ENCODE measurements at places on chromosomes 3 and 15. TPM values are rescaled to one million over a fixed set of nuclear protein-coding genes. Genes with fewer than 3 reads are reported as not detected.

DNA sequence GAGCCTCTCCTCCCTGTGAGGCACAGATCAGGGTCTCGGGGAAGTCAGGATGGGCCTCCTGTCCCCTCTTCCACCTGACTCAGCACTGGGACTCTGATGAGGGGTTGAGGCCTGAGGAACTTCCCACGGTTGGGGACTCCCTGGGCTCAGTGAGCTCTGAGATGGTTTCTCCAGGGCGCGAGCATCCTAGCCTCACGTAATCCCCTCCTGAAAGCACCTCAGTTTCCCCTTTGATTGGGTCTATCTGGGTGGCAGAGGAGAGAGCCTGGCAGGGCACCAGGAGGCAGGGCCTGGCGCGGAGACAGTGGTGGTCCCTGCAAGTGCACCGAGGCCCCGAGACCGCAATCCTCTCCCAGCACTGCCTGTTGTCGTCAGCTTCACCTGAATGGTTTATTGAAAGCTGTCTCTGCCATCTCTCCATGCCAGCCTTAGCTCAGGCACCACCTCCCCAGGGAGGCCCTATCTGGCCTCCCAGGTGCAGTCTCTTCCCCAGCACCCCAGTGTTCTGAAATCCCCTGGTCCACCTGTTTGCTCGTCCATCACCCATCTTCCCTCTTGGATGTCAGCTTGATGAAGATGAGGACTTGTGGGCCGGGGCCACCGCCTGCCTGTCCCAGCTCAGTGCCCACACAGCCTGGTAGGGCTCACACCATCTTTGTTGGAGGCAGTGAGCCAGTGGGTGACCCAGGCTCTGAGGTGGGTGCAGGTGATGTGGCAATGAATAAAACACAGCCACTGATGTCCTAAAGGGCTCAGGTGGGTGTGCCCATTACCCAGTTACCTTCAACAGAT is 52.2 kb upstream of the PCSK6 start:
- DNase-seq: no peak

DNA sequence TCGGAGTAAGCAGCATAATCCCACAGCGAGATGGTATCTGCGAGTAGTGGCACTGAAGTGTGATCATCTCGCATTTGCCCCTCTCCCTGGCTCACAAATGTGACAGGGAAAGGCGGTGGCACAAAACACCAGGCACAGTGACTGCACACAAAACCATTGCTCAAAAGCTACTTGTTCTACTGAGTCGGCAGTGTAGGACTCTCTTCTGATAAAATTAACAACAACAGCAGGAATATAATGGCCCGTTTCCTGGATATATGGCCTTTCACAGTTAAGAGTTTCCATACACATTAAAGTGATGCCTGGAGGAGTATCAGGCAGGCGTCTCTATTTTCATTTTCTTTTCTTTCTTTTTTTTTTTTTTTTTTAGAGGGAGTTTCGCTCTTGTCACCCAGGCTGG is 69.0 kb downstream of the MYO1E start:
- no peak for DNase-seq

GRCh38 chr3:13461169-13462124 is 18.7 kb upstream of the HDAC11 start:
- no peak for DNase-seq

DNA sequence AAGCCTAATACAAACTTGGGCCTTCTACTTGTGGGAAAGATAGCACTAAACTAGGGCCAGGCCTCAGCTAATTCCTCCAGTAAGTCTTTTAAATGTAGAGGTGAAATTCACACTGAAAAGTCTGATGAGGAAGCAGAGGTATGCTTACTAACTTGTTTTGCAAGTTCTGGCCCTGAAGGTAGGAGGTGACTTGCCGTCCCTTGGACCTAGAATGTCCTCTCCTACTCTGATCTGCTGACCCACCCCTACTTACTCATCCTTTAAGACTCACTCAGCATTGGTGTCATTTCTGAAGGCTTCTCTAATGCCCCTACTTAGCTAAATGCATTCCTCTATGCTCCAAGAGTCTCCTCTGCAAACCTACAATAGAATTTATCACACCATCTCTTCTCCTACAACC is 19.4 kb downstream of the RIOX2 start:
- DNase-seq: no peak

The LYSMD4 gene
- 1.1 TPM for total RNA-seq

The AHSG gene
- total RNA-seq: not detected

GRCh38 chr3:4474683-4475490 is 7.8 kb upstream of the SUMF1 start:
- peak; percentile 83 for DNase-seq

The ARGFX gene
- total RNA-seq: not detected

GRCh38 chr15:60568301-60568742 is 89.4 kb upstream of the ICE2 start:
- DNase-seq: no peak

- peak; percentile 43 for DNase-seq
These were observed 328.3 kb downstream of the THSD4 start for GRCh38 chr15:71443538-71443937.

DNA sequence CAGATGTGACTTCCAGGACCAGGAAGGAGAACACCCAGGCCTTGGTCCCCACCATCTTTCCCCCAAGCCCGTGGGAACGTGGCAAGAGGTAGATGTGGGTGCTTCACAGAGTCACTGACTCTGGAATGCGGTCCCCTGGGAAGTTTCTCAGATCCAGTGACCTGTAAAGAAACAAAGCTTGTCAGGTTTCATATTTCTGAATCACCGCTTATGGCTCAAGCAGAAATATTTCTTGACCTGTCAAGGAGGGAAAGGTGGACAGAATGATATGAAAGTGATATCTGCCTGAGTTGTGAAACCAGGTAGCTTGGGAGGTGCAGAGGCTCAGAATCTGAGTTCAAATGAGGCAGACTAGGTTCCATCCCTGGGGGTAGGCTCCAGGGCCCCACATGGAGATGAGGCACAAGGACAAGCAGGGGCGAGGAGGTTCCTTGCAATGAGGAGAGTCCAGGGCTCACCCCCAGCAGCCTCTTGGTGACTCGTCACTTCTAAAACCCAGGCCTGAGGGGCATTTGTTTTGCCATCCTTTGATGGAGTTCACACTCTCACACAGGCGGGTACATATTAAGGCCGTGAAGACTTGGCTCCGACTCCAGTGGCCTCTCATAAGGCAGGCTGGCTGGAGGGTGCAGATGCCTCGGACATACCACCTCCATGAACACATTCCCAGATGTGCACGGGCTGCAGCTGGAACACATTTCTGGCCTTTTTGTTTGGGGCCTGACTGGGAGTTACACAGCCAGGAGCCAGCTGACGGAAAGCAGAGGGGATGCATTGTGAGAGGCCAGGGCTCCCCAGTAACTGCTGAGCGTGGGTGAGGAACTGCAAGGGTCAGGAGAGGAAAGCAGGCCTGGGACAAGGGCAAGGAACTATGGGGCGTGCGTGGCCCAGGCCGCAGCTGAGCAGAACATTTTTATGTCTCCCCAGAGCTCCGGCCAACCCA is 1.3 kb downstream of the CILP start:
- DNase-seq: no peak

- no peak for DNase-seq
These were observed 139.8 kb downstream of the WDR76 start for GRCh38 chr15:43966646-43967045.

DNA sequence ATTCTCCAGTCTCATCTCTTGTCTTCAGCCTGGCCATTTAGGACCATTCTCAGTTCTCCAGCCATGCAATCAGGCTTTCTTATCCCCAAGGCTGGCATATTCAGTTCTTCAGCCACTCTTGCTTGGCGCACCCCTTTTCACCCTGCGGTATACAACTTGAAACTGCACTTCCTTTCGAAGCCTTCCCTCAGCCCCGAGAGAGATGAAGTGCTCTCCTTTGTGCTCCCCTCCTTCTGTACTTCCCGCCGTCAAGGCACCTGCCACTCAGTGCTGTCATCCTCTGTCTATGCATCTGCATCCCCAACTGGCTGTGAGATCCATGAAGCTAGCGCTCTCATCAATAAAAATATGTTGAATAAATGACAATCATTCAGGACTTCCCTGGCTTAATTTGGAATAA is 45.7 kb downstream of the MORC1 start:
- no peak for DNase-seq

DNA sequence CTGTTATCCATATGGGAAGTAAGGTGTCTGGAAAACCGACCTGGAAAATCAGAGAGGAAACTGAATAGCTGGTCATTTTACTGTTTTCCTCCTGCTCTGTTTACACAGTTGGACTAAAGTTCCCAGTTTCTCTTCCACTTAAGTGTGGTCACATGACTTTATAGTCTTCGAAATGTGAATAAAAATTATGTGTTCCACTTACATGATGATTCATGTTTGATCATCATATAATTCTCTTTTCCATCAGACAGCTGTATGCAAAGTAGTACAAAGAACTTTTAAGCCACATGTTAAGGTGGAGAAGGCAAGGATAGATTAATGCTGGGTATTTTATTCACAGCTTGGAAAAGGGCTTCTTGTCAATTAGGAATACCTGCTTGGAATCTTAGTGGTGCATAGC is 525.5 kb upstream of the BCHE start:
- DNase-seq: no peak

The P2RY12 gene
- total RNA-seq: not detected

The DPPA2 gene
- total RNA-seq: 0.51 TPM

DNA sequence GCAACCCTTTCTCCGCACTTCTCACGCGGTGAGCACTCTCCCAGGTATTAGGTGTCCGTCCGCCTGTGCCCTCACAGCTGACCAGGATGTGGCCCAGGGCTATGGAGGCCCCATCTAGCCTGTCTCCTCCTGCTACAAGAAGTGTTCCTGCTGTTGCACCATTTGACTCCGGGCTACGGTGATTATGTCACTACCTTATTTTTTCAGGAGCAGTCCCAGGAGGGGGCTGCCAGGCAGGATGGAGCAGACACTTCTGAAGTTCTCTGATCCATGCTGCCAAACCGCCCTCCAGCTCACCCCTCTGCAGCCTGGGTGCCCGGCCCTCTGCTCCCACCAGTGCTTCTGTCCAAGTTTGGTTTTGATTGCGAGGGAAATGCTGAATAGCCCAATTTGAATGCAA is 36.9 kb downstream of the ZXDC start:
- no peak for DNase-seq

- no peak for DNase-seq
These were observed 281.6 kb downstream of the PLCL2 start for GRCh38 chr3:17166369-17166768.

DNA sequence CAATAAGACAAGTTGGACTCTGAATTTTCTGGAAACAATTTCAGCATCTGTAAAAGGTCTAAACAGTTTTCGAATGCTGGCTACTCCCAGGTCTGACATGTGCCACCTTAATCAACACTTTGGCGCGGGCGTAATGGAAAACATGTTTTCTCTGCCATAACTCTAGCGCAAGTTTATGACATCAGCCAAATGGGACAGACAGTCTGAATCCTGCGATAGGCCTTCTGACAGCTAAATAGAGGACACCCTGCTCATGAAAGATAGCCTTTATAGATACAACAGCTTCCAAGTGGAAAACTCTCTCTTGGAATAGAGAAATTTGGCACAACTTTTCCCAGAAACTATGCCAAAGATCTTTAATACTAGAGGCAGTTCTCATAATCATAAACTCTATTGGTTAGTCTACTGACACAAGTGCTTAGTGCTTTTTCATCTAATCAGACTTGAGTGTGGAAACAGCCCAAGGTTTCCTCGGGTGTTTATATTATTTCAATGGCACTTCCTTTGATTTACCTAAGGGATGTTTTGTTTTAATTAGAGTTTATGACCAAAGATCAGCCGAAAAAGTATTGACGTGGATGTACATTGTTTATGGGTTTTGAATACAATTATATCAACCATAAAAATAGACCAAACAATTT is 120.1 kb upstream of the DPH6 start:
- no peak for DNase-seq

The CAMK2N2 gene
- not detected for total RNA-seq

DNA sequence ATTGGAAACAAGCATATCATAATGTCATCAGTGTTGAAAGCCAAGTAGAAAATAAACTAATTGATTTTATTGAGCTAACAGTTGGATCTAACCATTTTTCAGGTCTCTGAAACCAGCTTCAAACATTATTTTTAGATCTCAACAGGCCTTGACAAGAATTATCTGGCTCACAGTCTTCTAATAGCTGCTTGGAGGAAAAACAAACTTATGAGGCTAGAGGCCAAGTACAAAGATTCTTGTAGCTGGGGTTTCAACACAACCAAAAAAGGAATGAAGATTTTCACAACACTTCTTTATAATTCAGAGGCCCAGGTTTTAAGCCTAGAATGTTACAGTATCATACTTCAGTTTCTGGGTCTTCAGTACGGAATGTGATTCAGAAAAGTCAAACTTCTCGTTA is 3.7 kb downstream of the SETMAR start:
- DNase-seq: no peak

DNA sequence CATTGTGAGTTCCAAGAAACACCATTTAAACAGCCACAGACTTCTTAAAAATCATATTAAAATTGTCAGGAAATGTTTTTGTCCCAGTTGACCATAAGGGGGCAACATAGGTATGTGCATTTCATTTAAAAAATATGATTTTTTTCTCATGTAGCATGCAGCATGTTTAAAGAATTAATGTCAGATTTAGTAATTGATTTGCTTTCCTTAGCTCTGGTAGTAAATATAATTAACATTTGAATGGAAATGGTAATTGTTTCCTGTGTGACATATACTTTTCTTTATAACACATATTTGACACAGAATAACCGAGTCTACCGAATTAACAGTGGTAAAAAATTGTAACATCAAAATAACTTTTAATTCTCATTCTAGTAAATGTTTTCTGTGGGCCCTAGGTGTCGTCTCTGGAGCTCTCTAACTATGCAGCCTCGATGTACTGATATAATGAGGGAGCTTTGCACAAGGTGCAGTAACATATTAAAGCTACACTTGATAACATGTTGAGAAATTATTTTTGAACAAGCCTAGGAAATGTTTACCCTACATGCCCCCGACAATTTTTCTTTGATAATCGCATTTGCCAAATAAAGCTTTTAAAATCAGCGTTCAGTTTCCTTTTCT is 34.9 kb downstream of the NXPE3 start:
- no peak for DNase-seq

DNA sequence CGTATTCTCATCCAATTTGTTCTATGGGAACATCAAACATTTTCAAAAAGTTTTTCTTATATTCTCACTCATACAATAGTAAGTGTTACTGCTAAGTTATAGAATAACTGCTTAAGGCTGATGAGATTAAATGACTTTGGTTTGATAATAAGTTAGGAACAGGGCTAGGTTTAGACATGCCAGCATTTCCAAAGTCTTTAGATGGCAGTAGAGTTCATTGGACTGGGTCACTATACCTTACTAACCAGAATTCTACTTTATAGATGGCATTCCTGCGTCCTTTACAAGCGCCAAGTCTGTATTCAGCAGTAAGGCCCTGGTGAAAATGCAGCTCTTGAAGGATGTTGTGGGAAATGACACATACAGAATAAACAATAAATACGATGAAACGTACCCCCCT is 21.7 kb downstream of the PLAAT1 start:
- no peak for DNase-seq

DNA sequence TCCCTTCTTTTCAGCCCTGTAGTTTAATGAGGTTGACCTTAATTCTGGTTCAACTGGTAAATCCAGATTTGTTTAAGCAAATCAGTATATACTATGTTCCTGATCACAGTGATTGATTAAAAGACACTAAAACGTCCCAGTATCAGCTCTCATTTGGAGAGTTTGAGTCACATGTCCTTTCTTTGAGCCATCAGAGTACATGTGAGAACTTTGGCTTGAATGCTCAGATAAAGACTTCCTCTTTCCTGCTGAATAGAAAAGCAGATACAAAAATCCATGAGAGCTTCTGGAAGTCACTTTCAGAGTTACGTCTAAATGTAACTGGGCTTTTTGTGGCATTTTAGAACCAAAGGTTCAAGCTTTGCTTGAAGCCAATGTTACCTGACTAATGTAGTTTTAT is 341.8 kb upstream of the SATB1 start:
- DNase-seq: no peak

Measured in Caki2 (cell line).